ENCODE measurements at places on chromosomes 4 and X. TPM values are rescaled to one million over a fixed set of nuclear protein-coding genes. Genes with fewer than 3 reads are reported as not detected.

DNA sequence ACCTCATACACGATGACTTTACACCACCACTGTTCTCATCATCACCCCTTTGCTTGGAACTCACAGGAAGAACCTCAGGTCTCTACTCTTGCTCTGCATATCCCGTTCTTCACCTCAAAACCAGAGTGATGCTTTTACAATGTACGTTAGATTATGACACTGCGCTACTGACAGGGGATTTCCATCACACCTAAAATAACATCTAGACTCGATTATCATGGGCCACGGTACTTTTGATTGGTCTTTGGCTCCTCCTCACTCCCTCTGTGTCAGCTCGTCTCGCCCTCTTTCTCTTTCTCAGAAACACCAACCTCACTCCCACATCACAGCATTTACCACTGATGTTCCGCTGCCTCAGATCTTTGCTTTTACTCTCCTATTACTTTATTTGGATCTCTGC is 172.4 kb downstream of the TLL1 start:
- no peak overlapping the region for H3K4me3 ChIP-seq
- H3K27me3 ChIP-seq, result no peaks in the 10 kb centered on the region
- no peaks in the 10 kb centered on the region for H3K36me3 ChIP-seq
- H3K4me1 ChIP-seq, result no peaks in the 10 kb centered on the region

GRCh38 chrX:103254171-103254824 is 657 bp downstream of the TCEAL8 start:
- H3K27me3 ChIP-seq, result no peaks in the 10 kb centered on the region
- no peaks in the 10 kb centered on the region for H3K4me1 ChIP-seq
- H3K36me3 ChIP-seq, result no peaks in the 10 kb centered on the region
- peak; percentile 62 for DNase-seq

DNA sequence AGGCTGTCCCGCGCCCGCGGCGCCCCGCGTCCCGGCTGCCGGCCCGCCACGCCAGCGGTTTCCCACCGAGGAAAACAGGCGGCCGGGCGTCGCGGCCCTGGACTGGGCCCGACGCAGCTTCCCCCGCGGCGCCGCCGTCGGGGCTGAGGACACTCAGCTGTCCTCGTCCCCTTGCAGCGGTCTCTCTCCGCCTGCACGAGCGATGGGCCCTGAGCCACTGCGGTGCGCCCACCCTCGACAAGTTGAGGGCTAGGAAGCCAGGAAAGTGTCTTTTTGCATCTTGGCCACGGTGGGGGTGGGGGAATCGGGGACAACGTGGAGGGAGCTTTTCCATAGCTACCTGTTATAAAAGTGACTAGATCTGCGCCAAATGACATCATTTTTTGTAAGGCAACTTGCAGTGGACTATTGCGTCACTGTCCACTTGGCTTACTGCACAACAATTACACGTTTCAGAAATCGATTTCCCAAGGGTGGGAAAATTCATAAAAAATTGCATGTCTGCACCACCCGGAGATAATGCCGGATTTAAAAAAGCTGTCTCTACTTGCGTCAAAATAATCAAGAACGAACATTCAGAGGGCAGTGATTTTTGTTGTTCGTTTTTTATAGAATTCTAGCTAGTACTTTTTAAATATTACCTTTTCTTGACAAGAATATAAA is 1.1 kb downstream of the KLHL15 start:
- peak overlapping the region; percentile 9 for H3K4me3 ChIP-seq
- no peaks in the 10 kb centered on the region for H3K27me3 ChIP-seq
- no peaks in the 10 kb centered on the region for H3K36me3 ChIP-seq
- H3K4me1 ChIP-seq, result no peaks in the 10 kb centered on the region

- no peak overlapping the region for H3K27ac ChIP-seq
- H3K4me1 ChIP-seq, result no peaks in the 10 kb centered on the region
- H3K27me3 ChIP-seq, result no peaks in the 10 kb centered on the region
- no peak overlapping the region for H3K4me3 ChIP-seq
- no peaks in the 10 kb centered on the region for H3K36me3 ChIP-seq
Observed at GRCh38 chr4:8131210-8131609, 27.4 kb downstream of the ABLIM2 start.

DNA sequence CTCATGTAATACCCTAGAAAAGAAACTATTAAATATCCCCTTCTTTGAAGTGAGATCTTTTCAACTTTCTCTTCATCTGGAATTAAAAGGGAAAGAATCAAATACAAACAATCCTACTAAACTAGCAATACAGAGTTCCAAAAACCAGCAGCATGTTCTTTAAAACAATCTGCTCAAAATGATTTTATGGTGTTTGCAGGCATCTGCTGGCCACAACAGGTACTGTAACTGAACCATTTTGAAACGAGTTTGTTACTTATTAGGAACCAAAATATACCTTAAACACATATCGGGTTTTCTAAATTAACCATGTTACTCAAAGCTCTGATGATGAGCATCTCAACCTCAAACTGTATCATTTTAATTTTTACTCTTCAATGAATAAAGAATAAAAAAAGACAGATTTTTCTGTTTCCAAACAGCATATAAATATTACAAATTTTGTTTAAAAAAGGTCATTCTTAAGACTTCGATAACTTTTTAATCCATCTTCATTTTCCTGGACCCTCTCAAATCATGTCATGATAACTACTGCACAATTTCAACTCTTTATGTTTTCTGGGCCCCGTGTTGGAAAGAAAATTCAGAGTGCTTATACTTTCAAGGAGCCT is 56.5 kb downstream of the ARAP2 start:
- H3K4me3 ChIP-seq, result no peak overlapping the region
- no peak for DNase-seq
- no peaks in the 10 kb centered on the region for H3K27me3 ChIP-seq
- H3K27ac ChIP-seq, result no peak overlapping the region
- no peaks in the 10 kb centered on the region for H3K4me1 ChIP-seq

GRCh38 chr4:183722731-183723560 is 63.9 kb downstream of the TRAPPC11 start:
- H3K27me3 ChIP-seq, result no peaks in the 10 kb centered on the region
- DNase-seq, result peak; percentile 78
- peak overlapping the region; percentile 42 for H3K4me3 ChIP-seq
- no peaks in the 10 kb centered on the region for H3K36me3 ChIP-seq
- peaks cover 12% of the 10 kb centered on the region for H3K4me1 ChIP-seq
- peak overlapping the region; percentile 59 for H3K27ac ChIP-seq

DNA sequence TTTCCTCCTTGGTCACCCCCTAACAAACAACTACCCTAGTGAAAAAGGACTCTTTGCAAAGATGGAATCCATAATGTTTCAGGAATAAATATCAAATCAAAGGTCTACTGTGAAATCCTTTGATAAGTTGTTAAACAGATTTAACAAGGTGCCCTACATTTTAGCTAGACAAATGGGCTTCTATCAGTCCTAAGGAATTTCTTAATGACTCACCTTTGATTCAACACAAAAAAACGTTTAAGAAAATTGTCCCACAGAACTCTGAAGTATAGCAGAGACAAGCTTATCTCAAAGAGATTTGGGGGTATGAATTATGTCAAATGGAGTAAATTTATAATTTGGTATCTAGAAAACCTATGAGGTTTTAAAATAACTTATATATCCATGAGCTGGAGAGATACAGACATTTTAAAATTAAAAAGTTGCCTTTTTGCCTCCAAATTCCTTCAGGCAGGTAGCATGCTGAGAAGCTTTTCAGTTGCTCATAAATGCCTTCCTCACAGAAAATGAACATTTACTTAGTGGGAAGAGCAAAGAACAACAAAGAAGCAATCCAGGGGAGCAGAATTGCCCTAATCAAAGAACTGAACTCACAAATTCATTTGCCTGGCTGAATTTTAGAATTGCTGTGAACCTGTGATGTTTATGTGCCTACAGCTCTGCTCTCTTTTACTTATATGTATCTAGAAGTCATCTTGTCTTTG is 649.3 kb downstream of the STPG2 start:
- no peak overlapping the region for H3K4me3 ChIP-seq
- H3K27me3 ChIP-seq, result no peaks in the 10 kb centered on the region
- no peak overlapping the region for H3K27ac ChIP-seq
- DNase-seq, result no peak
- no peaks in the 10 kb centered on the region for H3K36me3 ChIP-seq
- H3K4me1 ChIP-seq, result no peaks in the 10 kb centered on the region

DNA sequence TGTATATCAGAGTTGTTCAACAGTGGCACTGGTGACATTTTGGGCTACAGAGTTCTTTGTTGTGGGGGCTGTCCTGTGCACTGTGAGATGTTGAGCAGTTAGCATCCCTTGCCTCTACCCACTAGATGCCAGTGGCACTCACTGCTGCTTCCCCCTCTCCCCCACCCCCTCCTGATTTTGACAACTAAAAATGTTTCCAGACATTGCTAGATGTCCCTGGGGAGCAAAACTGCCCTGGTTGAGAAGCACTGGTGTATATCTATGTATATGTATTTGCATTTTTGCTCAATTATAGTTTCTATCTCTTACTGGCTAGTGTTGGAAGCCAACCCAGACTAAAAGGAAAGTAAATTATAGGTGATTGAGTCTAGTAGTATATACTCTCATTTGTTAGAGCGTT is 2.4 kb downstream of the TMEM131L start:
- no peaks in the 10 kb centered on the region for H3K36me3 ChIP-seq
- peak overlapping the region; percentile 84 for H3K4me3 ChIP-seq
- no peaks in the 10 kb centered on the region for H3K27me3 ChIP-seq
- DNase-seq, result no peak

DNA sequence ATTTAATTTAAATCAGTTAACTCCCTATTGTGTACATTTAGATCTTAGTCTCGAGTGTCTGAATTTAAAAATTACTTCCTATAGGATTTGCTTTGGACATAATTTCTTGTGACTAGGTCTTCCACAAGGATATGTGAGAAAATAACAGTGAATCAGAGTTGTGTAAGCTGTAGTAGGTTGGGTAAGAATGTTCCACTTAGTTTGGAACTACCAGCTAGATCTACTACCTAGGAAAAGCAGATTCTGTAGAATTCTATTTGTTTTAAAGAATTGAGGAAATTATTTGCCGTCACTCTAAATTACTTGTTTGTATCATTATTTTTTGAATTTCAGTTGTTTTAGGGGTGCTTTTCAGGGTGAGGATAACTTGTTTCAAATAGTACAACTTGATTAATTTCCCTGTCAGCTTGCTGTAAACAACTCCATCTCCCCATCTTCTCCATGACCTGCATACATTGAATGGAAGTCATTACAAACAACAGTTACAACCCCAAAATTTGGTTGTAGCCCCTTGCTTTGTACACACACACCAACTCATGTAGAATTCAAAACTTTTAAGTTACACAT is 1.3 kb downstream of the MTHFD2L start:
- DNase-seq, result no peak
- no peaks in the 10 kb centered on the region for H3K27me3 ChIP-seq
- no peak overlapping the region for H3K27ac ChIP-seq
- H3K4me3 ChIP-seq, result no peak overlapping the region
- peaks cover 5% of the 10 kb centered on the region for H3K4me1 ChIP-seq
- no peaks in the 10 kb centered on the region for H3K36me3 ChIP-seq

GRCh38 chrX:120380699-120381098 is 18.8 kb downstream of the ATP1B4 start:
- no peak overlapping the region for H3K27ac ChIP-seq
- no peak overlapping the region for H3K4me3 ChIP-seq
- no peak for DNase-seq
- no peaks in the 10 kb centered on the region for H3K27me3 ChIP-seq
- no peaks in the 10 kb centered on the region for H3K36me3 ChIP-seq

- H3K4me1 ChIP-seq, result peaks cover 20% of the 10 kb centered on the region
- H3K27me3 ChIP-seq, result no peaks in the 10 kb centered on the region
- H3K27ac ChIP-seq, result no peak overlapping the region
- H3K36me3 ChIP-seq, result peaks cover 9% of the 10 kb centered on the region
Observed at GRCh38 chr4:77777135-77777807, 41.9 kb downstream of the CNOT6L start.

GRCh38 chr4:72063726-72064125 is 31.9 kb downstream of the NPFFR2 start:
- H3K4me3 ChIP-seq, result no peak overlapping the region
- no peak for DNase-seq
- no peaks in the 10 kb centered on the region for H3K4me1 ChIP-seq
- no peaks in the 10 kb centered on the region for H3K36me3 ChIP-seq
- no peak overlapping the region for H3K27ac ChIP-seq

- no peak overlapping the region for H3K4me3 ChIP-seq
- peaks cover 7% of the 10 kb centered on the region for H3K27me3 ChIP-seq
- H3K36me3 ChIP-seq, result no peaks in the 10 kb centered on the region
- no peak for DNase-seq
- H3K27ac ChIP-seq, result no peak overlapping the region
Observed at GRCh38 chrX:78708816-78709215, 38.7 kb upstream of the LPAR4 start.

- H3K36me3 ChIP-seq, result no peaks in the 10 kb centered on the region
- no peaks in the 10 kb centered on the region for H3K4me1 ChIP-seq
- DNase-seq, result no peak
- no peak overlapping the region for H3K27ac ChIP-seq
- H3K4me3 ChIP-seq, result no peak overlapping the region
Observed at GRCh38 chr4:1477045-1477840, 71.0 kb upstream of the NKX1-1 start.

DNA sequence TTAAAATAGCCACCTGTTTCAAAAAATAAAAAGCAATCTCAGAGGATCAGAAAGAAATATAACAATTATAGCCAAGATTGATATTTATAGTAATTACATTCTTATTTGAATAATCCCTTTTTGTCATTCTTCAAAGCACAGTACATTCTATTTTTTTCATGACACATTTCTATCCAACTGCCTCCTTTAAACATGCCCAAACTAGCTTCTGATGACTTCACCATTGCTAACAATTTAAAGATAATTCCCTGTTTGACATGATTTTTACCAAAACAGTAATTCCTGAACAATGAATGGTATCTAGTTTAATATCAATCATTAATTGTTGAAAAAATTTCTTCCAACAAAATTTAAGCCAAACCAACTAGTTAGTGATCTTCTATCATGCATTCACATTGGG is 172.4 kb downstream of the SNCA start:
- no peak overlapping the region for H3K27ac ChIP-seq
- no peaks in the 10 kb centered on the region for H3K27me3 ChIP-seq
- no peak for DNase-seq

GRCh38 chr4:134935320-134935719 is 733.7 kb upstream of the PABPC4L start:
- H3K27ac ChIP-seq, result no peak overlapping the region
- no peaks in the 10 kb centered on the region for H3K4me1 ChIP-seq
- no peak overlapping the region for H3K4me3 ChIP-seq
- no peaks in the 10 kb centered on the region for H3K27me3 ChIP-seq
- DNase-seq, result no peak

DNA sequence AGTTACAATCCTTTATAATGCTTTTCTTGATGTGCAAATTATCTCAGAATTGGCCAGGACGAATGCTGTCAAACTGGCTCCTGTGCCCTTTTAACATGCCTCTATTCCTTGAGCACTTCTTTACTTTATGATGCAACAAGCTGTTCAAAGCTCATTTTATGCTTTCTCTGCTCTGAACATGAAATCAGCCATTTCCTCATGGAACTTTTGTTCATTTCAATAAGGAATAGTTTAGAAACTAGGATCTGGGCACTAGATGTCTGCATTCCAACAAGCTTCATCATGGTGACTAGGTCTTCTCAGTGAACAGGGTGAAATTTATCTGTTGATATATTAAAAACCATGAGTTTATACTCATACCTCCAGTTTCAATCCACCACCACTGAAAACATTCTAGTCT is 87.3 kb upstream of the TEX13A start:
- H3K27ac ChIP-seq, result no peak overlapping the region
- H3K4me3 ChIP-seq, result no peak overlapping the region
- no peaks in the 10 kb centered on the region for H3K36me3 ChIP-seq

Gene SLC49A3
- polyA plus RNA-seq, result 20.8 TPM

Gene TLR10
- polyA plus RNA-seq, result 0.08 TPM

Gene CRMP1
- polyA plus RNA-seq, result 4.6 TPM

Gene GPR143
- polyA plus RNA-seq, result 1.1 TPM

Gene CENPVL2
- polyA plus RNA-seq, result not detected

Gene FGF16
- polyA plus RNA-seq, result not detected

Gene LIMCH1
- polyA plus RNA-seq, result 12.0 TPM

Gene SOWAHB
- polyA plus RNA-seq, result 1.2 TPM

Gene DNAAF6
- polyA plus RNA-seq, result not detected

Gene ZDHHC15
- polyA plus RNA-seq, result 0.46 TPM
